ENCODE measurements at places on chromosomes 12 and 14.

GRCh38 chr14:74720526-74720925, 7.6 kb downstream of the FCF1 start:
- DNase-seq, result no peak

DNA sequence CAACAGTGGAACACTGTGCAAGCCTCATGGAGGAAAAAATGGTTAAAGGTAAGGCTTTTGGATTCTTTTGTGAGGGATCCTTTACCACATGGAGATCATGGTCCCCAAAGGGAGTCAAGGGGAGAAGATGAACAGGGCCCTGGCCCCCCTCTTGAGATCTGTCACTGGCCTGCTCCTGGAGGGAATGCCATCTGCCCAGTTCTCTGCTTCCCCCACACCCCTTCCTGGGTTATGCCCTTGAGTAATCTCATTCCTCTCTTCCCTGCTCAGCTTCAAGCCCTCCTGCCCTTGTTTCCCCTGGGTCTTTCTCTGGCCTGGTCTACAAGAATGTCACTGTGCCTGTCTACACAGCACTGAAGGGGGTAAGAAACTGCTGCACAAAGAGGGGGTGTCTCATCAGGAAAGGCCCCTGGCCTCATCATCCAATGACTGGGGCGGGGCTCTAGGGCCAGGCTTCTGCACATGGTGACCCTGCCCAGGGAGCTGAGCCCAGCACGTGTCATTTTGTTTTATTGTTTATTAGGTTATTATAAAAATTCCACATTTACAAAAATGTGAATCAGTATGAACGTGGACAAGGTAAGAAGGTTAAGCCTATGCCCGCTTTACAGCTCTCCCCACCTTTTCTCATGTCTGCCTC, 30.3 kb downstream of the PIGH start:
- no peak for DNase-seq

DNA sequence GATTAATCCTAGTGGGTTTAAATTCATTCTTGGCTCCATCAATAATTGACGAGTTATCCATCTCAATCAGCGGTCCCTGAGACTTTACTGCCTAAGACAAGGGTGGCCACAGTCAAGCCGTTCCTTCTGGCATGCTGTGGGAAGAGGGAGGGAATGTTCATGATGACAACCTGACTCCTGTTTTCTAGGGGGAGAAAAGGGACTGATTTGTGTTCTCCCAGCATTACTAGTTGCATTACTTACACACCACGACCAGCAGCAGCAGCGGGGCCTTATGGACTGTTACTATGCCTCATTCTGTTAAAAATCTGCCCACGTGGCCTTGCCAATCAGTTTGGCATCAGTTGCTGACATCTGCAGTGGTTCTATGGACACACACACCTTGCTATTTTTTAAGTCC, 29.9 kb downstream of the PLEKHG7 start:
- DNase-seq, result no peak

DNA sequence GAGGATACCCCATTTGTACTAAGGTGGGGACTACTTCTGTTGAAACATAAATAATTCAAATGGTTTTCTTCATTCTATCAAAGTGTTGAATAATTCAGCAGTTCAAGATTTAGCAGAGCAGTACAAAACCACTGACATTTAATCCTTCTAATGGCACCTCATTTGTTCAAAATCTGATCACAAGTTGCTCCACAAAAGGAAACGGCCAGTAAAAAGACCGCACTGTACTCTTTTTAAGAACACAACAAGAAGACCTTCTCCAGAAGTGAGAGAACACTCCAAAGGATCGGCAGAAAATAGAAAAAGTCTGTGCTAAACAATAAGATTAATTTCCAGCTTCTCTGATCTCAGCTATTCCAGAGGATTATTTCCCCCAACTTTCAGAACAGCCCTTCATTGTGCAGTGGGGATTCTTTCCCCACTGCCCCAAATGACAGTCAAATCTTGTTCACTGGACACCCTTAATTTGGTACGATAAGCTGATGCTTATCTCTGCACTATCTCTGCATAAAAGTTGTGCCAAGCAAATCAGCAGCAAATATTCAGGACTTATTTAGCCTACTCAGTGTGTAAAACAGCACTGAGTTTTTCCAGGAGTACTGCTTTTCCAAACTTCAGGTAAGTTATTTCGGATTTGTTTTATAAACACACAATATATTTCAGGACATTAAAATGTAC, 5.2 kb downstream of the MPHOSPH9 start:
- DNase-seq, result no peak

DNA sequence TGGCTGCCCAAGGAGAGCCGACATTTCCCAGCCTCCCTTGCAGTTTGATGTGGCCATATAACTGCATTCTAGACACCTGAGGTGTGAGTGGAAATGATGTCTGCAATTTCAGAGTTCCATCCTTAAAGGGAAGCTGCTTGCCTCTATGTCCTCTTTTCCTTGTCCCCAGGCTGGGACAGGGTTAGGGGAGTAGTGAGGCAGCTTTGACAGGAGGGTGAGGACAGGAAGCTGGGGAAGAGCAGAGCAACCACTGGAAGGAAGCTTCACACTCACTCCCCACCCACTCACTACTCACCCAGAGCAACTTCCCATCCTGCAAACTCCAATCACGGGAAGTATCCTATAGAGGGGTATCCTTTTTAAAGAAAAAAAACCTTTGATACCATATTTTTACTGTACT, 28.9 kb upstream of the LTA4H start:
- no peak for DNase-seq

DNA sequence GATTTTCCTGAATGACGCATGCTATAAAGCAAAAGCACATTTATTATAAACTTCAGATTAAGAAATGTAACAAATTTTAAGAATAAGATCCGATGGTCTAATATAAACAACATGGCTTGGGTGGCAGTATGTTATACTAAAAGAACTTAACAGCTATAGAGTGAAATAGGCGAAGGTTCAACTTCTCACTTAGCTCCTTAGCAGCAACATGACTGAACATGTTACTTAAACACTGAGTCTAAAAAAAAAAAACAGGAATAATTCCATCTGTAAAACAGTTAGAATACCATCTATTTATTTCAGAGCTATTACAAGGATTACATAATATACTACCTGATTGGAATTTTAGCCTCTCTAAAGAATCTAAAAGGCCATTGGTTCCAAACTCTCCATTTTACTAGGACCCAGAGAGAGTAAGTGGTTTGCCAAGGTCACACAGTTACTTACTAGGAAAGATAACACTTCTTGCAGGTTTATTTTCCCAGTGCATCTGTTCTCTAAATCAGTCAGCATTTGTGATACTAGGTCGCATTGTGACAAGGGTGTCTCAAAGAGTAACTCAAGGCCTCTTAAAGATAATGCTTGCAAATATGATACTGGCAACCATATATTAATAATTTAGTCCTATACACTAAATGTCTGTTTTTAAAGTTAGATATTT, 14.8 kb downstream of the OSBPL8 start:
- no peak for DNase-seq
